ENCODE measurements at places on chromosomes 16 and 17.

DNA sequence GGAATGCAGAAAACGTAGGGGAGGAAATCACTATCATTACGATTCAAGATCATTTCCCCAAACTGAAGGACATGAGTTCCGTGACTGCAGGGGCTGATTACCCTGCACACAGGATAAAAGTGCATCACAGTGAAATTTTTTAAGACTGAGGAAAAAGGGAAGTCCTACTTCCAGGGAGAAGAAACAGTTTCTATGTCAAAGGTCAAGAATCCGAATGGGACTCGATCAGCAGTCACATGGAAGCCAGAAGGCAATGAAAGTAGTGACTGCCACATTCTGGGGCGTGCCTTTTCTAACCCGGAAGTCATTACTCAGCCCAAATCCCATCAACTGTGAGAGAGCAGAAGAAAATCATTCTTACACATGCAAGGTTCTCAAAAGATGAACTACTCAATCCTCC lies 12.1 kb downstream of the ZZEF1 start:
- DNase-seq, result no peak

GRCh38 chr16:12527071-12527470 lies 276.6 kb downstream of the CPPED1 start:
- DNase-seq, result no peak

DNA sequence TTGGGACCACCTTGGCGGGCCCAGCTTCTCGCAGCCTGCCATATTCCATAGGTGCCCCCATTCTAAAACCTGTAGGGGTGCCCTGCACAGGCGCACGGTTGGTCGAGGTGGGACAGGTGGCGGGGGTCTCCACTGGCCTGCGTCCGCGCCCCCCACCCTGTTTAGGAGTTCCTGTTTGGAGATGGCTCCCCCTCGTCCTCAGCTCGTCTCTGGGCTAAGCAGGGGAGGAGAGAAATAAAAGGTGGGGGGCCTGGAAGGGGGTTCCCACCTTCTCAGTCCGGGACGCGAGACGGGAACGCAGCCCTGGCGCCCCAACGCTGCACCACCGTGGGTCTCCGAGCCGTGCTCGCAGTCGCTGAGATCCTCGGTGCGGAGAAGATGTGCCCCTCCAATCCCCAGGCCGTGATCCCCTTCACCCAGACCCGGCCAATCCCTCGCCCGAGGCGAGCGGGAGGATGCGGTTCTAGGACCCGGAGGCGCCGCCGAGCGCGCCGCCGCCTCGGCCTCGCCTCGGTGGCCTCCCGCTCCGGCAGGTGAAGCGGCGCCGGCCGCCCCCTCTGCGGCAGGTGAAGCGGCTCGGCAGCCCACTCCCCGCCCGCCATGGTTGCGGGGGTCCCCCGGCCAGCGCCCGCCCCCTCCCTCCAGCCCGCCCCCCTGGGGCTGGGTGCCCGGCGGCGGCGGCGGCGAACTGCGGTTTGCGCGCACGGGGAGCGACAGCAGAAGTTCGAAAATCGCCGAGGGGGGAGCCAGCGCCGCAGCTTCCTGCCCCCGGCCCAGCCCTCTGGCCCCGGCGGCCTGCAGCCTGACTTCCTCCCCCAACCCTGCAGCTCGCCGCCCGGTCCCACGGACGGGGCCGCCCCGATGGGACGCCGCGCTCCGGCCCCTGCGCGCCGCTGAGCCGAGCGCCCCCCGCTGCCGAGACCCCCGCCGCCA lies at the start of gene FMNL1:
FMNL1 (plus strand) TSS at position 805 of the 933 bp plus-strand sequence. CDS start 240 bp downstream, outside the sequence.
- no peak for DNase-seq

GRCh38 chr17:17384291-17384615 lies 81.1 kb downstream of the NT5M start:
- no peak for DNase-seq

DNA sequence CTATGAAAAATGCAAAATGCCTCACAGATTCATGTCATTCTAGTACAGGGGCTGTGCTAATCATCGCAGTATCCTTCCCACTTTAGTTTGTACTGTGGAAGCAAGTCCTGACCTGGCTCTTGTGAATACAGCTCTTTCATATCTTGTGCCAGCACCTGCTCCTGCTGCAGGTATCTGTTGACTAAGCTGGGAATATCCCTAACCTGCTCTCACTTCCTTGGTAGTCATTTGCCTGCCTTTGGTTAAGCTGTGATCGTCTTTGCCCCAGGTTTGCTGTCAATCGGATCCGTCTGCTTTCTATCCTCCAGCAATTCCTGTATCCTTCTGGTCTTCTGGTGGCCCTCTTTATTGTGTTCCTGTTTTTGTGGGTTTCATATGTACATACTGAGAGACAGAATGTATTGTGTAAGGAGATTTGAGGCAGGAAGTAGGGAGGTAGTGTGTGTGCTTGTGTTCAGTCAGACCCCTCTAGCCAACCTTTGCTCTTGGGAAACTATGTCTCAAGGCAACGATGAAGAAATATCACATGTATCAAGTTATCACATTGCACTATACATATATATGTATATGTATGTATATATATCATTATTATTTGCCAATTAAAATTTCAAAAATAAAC lies 7.7 kb upstream of the GINS3 start:
- no peak for DNase-seq

DNA sequence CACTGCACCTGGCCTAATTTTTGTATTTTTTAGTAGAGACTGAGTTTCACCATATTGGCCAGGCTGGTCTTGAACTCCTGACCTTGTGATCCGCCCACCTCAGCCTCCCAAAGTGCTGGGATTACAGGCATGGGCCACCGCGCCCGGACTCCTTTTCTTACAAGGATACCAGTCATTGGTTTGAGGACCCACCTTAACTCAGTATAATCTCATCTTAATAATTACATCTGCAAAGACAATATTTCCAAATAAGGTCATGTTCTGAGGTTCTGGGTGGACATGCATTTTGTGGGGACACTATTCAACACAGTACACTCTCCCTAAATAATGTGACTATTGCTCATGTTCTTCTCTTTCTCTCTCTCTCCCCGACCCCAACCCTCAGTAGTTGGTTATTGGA lies 63.7 kb downstream of the ERCC4 start:
- DNase-seq, result no peak
